ENCODE measurements at places on chromosomes 7 and 10.

- peak; percentile 63 for DNase-seq
Observed at GRCh38 chr10:29555746-29556481, 78.9 kb downstream of the SVIL start.

- DNase-seq, result no peak
Observed at GRCh38 chr10:61049386-61049785, 105.4 kb upstream of the RHOBTB1 start.

- DNase-seq, result no peak
Observed at GRCh38 chr10:1339396-1339795, 283.2 kb downstream of the WDR37 start.

GRCh38 chr10:51980752-51981151 is 281.4 kb upstream of the CSTF2T start:
- DNase-seq, result no peak

- no peak for DNase-seq
Observed at GRCh38 chr7:32206987-32207386, 136.8 kb upstream of the PDE1C start.

DNA sequence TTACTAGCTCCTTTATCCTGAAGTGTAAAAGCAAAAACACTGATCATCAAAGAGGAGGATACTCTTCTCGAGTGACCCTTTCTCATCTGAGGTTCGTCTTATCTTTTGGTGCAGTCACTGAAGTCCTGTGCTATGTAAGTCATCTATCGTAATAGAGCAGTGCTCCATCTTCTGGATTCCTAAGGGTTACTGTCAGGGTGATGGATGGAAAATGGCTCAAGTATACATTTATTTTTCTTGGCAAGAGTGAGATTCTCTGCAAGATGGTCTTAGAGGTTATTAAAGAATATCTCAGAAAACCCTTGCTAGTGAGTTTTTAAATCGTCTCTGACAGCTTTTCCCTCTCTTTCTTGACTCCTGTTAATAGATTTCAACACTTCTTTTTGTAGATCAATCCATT is 12.4 kb downstream of the PRKG1 start:
- DNase-seq, result no peak

GRCh38 chr7:1290679-1291356 is 58.1 kb downstream of the UNCX start:
- DNase-seq, result no peak

GRCh38 chr7:71221049-71221448 is 89.1 kb downstream of the GALNT17 start:
- DNase-seq, result no peak

DNA sequence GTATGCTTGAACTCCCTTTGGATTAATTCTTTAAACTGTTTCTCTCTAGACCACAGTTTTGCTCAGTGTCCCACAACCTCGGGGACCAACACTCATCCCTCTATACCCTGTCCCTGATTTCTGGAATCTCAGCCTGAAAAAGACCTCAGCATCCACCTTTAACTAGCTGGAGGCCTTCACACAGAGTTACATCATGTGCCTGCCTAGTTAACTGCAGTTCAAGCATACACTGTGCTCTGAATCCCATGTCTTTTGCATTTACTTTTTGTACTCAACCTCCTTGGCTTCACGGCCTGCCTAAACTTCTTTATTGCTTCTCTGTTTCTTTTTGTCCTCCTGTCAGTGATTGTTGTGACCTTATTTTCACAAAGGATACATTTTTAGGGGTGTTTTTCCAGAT is 66.7 kb downstream of the PRKG1 start:
- no peak for DNase-seq

GRCh38 chr10:55742487-55742886 is 618.6 kb downstream of the ZWINT start:
- DNase-seq, result no peak

GRCh38 chr7:29140873-29141468 is 5.4 kb downstream of the CPVL start:
- peak; percentile 52 for DNase-seq

- DNase-seq, result no peak
Observed at GRCh38 chr7:4200546-4201094, 481.5 kb upstream of the FOXK1 start.

DNA sequence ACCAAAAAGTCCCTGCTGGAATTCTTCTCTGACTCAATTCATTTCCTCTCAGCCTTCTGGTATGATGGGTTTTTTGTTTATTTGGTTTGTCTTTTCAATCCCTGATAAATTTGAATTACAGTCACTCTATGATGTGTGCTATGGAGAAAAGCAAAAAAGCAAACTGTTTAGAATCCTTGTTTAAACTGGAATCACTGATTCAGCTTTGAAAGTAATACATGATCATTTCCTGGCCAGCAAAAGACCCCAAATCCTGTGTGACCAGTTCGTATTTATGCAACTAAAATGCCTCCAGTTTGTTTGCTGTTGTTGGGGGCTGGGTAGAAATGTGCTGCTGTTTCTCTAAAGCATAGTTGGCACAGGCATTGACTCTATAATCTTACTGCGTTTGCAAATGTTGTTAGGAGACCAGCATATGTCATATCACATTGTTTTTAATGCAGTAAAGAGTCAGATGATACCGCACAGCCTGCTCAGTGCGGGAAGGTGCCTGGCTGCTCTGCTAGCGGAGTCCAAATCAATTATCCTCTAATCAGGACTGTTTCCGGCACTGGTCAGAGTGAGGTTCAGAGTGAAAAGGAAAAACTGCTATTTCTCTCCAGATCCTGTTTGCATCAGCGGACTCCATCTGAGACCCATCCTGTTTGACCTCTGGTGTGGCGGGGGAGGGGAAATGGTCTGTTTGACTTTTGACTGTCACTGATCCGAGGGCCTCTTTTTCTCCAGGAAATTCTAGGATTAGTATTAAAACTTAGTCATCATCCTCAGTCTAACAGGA is 40.6 kb upstream of the ADD3 start:
- no peak for DNase-seq

DNA sequence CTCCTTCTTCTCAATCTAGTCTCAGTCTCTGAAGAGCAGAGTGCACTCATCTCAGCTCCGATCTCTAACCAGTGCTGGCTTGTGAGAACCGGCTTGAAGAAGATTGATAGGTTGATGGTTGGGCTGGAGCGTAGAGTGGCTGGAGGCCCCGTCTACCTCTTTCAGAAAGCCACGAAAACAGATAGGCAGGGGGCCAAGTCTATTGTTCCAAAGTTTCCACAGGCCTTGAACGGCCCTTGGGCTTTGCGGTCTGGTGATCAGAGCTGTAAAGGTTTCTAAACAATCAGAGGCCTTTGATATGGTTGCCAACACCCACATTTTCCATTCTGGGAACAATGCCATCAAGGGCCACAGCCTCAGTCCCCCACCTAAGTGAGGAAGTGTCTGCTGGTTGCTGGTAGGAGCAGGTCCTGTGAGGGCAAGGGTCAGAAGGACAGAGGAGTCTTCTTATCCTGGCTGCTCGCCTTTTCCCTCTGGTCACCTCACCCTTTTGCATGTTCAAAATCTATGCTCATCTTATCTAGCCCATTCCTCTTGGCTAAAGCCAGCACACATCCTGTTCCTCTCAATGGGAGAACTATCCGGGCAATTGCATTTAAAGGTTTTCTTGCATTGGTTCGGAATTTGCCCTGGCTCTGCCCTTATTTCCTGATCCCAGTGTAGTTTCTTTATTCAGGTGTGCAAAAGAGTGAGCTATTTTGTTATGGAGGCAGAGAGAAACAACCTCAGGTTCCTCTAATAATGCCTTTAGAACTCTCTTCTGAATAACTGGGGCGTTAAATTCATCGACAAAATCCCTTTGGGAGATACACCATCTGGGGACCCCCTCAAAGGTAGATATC is 70.3 kb upstream of the KMT2E start:
- peak; percentile 67 for DNase-seq

GRCh38 chr10:48523212-48523819 is 81.6 kb downstream of the ARHGAP22 start:
- DNase-seq, result no peak

DNA sequence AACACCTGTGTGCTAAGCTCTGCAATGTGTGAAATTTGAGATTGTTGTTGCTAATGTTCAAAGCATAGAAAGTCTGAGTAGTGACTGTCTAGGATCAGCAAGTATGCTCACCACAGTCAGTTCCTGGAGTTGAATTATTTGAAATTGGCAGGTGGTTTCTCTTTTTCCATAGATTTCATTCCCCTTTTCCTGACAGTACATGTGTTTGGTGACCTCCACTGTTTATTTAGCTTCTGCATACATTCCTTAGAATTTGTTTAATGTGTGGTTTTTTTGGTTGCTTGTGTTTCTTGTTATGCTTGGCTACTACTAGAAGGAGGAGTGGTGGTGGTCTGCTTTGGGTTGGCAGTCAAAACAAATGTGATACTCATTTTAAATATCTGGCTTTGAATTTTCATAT is 52.3 kb downstream of the FOXP2 start:
- DNase-seq, result no peak

- DNase-seq, result no peak
Observed at GRCh38 chr10:20512631-20513030, 384.5 kb downstream of the NEBL start.

- DNase-seq, result peak; percentile 11
Observed at GRCh38 chr7:24715661-24716479, 41.4 kb downstream of the GSDME start.

GRCh38 chr7:129774359-129774758 is 162.8 kb downstream of the NRF1 start:
- no peak for DNase-seq

DNA sequence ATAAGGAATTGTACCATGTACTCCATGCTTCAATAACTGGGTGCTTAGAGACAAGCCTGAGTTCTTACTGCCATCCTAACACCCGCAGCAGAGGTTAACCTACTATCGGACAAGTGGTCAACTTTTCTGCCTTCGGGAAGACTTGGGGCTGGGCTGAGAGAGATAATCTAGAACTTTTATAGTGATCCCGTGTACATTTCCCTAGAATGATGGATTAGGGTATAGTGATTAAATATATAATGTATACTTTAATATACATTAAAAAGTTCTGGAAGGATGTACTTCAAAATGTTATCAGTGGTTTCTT is 12.2 kb upstream of the HNRNPF start:
- no peak for DNase-seq

- DNase-seq, result peak; percentile 52
Observed at GRCh38 chr7:44196450-44196872, 4.3 kb upstream of the YKT6 start.

GRCh38 chr7:77393261-77393660 is 22.9 kb downstream of the GSAP start:
- DNase-seq, result no peak

DNA sequence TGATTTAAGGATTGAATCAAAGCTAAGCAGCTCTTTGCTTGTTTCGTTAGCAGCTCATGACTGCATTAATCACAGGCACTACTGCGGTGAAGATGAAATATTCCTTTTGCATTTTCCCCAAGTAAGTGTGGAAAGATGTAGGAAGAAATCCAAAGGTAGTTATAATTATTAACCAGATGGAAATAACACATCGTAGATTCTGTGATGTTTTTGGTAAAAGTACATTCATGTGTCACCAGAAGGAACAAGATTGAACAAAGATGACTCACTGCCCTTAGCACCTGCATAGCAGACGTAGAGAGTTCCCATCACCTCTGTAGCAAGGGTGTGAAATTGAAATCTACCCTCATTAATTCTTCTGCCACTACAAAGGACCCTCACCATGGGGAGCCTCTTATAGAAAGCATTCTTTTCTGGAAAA is 37.1 kb downstream of the SMURF1 start:
- DNase-seq, result no peak

DNA sequence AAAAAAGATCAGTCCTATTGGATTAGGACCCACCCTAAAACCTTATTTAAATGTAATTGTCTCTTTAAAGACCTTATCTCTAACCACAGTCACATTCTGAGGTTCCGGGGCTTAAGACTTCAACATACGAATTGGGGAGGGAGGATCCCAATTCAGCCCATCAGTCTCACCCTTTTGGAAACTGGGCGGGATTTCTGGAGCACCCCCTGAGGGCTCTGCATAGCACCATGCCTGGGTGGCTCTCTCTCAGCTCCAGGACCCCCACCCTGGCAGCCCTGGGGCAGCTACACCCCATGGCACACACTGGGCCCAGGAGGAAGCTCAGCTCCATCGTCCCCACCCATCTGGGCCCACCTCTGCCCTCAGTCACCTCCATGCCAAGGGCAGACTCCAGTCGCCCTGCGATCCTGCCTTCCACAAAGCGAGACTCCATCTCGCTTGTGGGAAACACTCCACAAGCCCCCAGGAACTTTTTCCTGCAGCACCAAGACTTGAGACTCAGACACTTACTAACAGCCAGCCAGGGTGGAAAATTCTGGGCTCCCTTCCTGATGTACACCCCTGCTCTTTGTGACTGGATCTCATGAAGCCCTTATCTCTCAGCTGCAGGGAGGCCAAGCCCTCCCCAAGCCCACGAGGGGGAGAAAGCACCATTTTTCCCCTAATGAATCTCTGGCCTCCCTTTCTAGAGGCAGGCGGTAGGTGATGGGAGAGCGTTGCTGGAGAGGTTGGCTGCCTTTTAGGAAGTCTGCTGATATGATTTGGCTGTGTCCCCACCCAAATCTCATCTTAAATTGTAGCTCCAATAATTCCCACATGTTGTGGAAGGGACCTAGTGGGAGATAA is 90.8 kb upstream of the KDM7A start:
- no peak for DNase-seq

GRCh38 chr7:153564391-153564790 is 487.8 kb upstream of the DPP6 start:
- DNase-seq, result no peak

DNA sequence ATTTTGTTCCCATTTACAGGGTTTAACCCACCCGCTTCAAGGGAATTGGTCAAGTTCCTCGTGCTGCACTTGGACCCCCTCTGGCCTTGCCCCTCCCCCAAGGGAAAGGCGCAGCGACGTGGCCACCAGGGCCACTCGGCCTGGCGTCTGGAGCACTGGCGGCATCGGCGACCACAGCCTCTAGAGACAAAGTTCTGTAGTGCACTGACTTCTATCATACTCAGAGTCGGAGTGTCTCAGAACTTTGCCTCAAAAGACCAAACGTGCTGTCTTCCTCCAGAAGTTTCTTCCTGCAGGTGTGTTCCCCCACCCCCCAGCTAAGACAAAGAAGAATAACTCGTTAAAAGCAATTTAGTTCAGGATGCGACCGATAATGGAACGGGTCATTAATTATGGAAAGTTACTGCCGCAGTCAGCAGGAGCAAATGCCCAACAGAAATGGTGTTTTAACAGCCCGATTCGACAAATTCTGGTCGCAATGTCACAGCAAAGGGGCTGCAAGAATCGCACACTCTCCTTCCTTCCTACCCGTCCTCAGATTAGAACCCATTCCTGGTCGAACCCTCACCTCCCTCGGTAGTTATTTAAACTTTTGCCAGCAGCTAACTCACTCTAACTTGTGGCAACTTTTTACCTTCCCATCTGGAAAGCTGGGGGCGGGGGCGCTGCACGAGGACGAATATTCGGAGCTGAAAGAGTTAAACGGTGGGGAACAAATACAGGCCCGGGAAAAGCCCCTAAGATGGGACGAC is 202.1 kb upstream of the NFE2L3 start:
- DNase-seq, result no peak

- no peak for DNase-seq
Observed at GRCh38 chr7:90424720-90425119, 21.5 kb downstream of the CLDN12 start.

DNA sequence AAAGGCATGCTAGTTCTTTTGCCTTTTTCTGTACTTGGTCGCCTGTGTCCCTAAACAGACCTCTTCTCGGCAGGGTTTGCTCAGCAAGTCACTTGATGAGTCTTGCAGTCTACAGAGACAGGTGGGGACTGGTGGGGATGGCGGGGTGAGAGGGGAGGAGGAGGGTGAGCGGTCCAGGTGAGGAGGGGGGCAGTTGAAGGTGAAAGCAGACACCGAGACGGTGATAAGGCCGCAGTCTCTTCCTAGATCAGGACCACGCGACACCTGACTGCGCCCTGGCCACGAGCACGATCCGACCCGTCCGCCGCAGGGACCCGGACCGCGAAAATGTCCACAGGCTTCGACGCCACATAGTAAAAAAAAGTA is 566 bp downstream of the ASNS start:
- DNase-seq, result no peak

Data from inflammatory macrophage treated with lipopolysaccharide for 4 hours (primary cell).